ENCODE measurements at places on chromosomes 3 and 15.

DNA sequence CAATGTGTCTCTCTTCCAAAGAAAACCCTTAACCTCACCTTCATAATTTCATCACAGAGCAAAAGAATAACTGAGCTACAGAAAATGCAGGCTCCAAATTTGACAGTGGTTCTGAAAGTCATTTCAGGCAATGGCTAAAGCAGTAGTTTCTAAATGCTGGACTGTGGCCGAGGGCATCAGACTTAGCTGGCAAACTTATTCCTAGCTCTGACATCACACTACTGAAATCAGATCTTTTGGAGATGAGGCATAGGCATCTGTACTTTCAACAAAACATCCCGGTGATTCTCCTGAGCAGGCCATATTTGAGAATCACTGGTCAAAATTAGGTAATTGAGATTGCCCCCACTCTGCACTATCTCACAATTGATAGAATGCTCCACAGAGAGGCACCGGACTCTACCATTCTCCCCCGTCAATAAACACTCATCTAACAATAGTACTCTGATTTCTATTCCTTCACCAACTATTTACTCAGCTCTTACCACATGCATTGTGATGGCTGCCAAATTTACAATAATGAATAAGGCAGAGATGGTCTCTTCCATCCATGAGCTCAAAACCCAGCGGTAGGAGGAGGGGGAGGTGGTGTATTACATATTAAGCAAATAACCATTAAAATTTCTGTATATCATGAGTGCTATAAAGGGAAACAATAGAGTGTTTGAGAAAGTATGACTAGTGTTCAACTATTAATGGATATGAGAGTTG is 57.3 kb upstream of the SPRED1 start:
- DNase-seq = no peak

GRCh38 chr3:102449341-102449740 is 14.5 kb downstream of the ZPLD1 start:
- no peak for DNase-seq

- peak; percentile 8 for DNase-seq
Observed at GRCh38 chr3:31802981-31803740, 177.9 kb downstream of the OSBPL10 start.

DNA sequence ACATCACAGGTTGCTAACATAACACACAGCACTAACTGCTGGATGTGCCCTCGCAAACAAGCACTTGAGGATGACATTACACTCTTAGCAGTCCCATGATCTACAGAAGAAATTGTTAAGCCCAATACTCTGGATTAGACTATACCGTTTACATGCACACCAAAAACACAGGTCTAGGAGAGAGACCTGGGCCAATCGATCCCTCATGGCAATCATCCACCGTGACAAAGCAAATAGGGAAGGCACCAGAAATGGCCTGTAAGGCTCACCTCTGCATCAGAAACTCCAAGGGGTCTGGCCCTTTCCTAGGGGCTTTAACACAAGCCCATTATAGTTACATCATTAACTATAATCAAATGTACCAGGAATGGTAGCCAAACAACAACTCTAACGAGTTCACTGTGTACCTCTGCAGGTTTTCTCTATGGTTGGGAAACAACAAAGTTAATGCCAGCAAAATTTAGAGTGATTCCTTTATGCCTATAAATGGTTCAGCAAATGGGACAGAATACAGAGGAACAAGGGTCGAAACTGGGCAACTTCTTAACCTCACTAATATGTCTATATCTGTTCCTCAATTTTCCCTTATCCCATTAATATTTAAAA is 18.5 kb downstream of the TRANK1 start:
- DNase-seq = no peak

DNA sequence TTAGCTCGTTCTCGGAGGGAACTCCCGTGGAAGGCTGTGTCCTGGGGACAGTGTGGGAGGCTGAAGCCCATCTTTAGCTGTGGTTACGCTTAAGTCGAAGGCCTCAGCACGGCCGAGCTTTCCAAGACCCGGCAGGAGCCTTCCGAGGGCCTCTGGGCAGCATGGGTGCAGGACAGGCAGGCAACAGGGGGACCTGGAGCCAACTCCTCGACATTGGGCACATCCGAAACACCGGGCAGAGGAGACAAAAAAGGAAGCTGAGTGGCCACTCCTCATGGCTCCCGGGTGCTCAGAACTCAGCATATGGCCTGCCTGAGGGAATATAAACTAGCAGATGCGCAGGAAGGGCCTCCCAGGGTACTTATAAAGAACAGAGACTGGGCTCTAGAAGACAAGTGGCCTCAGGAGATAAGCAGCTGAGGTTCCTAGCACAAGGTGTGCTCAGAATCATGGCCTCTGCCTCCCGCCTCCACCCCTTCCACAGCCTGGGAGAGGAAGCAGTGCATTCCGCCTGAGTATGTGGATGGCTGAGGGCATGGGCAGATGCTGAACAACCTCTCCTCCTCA is 34.1 kb downstream of the ABTB1 start:
- DNase-seq = no peak

GRCh38 chr3:25916321-25916720 is 126.4 kb downstream of the OXSM start:
- DNase-seq = no peak

GRCh38 chr3:78337801-78338211 is 1297.9 kb downstream of the ROBO2 start:
- no peak for DNase-seq

DNA sequence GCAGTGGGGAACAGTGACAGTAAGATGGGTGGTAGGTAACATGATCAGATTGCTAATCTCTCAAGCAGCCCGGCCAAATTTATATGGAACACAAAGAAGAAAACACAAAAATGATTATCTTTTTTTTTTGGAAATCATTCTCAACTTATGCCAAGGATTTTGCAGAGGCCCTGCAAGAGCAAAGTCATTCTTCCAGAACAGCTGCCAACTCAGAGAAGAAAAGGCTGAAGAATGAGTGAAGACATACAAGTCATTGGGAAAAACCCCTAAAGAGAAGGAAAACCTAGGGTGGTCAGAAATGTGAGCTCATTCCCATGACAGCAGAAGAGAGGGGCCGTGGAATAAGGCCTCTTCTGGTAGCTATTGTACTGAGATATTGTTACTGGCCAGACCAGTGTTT is 246.7 kb downstream of the SHOX2 start:
- DNase-seq = no peak

Data from HL-60 (cell line).